ENCODE measurements at places on chromosomes 6 and 20.

GRCh38 chr6:157761331-157761921 lies 61.6 kb upstream of the SNX9 start:
- no peak for DNase-seq

DNA sequence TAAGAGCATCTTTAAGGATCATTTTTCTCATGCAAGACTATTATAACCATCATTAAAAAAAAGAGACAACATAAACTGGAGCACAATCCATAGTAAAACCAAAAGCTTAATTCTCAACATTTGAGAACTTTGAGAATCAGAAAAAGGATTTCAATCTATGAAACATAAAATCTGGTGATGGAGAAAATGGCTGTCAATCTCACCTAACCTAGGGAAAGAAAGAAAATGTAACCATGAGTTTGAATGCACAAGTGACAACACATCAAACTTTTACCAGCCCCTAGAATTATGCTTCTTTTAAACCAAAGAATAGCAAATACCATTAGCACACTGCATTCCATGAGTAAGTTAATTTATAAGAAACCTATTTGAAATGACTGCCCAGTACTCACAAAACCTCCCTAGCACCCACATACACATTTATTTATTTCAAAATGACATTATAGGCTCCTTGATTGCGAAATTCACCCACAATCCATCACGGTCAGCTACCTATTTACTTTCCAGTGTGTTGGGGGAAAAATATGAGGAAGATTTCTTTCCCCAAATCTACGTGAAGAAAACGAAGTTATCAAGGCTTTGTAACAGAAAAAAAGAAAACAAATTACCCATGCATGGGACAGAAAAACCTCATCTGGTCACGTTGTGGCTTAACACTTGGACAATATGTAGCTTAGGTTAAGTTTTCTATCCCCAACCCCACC lies 828 bp downstream of the ASCC3 start:
- no peak for DNase-seq

- DNase-seq: no peak
These were observed 69.1 kb upstream of the EXOC2 start for GRCh38 chr6:761997-762396.

GRCh38 chr6:119620846-119621555 lies 271.4 kb upstream of the MAN1A1 start:
- DNase-seq: no peak

DNA sequence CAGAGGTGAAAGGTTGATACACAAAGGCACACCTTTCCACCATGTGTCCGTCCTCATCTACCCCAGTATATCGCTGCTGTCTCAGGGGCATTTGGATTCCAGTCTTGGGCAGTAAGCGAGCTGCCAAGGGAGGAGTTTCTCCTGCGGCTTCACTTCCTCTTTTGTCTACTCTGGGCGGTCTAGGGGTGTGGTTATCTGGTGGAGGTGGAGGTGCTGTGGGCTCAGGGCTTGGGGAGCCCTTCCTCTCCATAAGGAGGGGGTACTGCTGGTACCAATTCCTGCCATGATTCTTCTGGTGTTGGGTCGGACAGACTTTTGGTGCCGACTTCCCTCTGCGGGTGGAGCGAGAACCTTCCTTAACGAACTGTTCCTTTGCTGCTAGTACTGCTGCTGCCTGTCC lies 31.9 kb upstream of the FABP7 start:
- no peak for DNase-seq

DNA sequence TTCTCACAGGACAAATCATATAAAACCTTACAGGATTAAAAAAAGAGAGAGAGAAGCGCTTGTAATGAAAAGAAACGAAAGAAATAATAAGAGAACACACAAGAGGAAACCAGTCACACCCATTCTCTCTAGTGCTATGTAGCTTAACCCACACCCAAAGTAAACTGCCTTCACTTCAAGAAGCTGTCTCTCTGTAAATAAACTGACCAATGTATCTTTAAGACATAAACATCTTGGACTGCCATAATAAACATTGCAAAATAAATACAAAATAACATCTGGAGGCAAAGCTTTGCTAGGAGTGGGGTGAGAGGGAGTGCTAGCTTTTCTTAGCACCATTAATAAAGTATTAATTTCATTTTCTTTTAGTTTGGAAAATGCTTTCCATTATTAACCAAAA lies 61.6 kb upstream of the RNF146 start:
- DNase-seq: no peak

DNA sequence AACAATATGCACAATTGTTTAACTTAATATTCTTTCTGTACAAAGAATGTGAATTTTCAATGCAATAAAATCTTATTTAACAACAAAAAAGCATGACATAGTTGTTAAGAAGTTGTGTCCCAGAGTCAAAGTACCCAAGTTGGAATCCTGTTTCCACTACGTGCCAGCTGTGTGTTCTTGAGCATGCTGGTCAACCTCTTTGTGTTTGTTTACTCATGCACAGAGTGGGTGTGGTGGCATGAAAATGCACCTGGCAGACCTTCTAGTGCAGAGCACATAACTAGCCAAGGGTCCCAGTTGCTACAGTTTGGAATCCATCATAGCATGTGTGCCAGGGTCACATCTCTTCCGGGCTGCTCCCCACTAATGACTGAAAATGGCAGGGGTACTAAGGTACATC lies 24.7 kb upstream of the MOCS1 start:
- DNase-seq: no peak

- DNase-seq: no peak
These were observed 54.2 kb downstream of the CNR1 start for GRCh38 chr6:88111991-88112390.

- DNase-seq: no peak
These were observed 25.3 kb downstream of the MDFI start for GRCh38 chr6:41663568-41663967.

GRCh38 chr6:110826236-110827129 lies 11.2 kb upstream of the CDK19 start:
- no peak for DNase-seq

DNA sequence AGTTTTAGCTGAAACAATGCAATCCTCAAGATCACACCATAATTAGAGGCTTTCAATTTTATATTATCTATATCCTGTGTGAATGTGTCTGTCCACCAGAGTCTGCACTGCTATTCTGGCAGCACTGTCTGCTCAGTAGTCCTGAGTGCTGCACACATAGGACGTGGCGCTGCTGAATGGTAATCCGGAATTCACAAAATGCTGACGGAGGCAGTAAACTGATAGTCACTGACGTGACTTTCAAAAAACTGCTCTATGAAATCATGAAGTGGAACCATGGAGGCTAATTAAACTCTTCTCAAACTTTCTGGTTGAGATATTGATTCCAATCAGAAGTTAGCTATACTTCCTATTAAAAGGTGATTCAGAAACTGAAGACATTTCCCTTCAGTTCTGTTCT lies 190.8 kb upstream of the NOX3 start:
- no peak for DNase-seq

GRCh38 chr20:17882065-17882833 lies 86.3 kb downstream of the SNX5 start:
- no peak for DNase-seq

All from left colon (tissue), 2 donors.